T-helper 2 cell (primary cell): ENCODE measurements at places on chromosomes 3 and 15.

DNA sequence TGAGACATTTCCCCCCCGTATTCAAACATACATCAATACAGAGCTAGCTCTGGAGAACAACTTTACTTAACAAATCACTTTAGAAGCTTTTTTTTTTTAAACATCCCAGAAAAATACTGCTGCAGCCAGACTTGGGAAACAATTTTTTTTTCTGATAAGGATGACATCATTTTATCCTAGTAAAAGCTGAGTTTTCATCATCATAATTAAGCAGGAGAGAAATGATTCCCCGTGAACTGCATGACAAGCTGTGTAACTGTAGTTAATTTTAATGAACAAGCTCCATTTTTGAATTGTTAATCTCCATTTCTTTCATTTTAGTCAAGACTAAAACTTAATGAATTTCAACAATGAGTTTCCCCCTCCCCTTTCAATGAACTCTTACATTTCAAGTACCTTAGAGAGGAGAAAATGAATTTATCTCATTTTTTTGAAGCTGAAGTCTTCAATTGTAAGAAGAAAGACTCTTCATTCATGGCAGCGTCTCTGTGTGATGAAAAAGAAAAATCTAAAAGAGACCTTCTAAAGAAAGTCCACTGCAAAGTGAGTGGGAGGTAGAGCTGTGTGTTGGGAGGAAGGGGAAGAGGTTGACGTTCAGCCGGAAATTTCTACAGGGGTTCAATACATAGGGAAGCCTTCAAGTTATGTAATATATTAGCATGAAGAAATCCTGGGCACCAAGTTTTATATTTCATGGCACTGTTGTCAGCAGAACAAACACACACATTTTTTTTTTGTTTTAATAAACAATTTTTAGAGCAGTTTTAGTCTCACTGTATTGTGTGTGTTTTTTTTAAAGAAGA, 31.7 kb downstream of the HES1 start:
- no peak for DNase-seq

- DNase-seq, result no peak
Measured at GRCh38 chr3:127990051-127990450, 62.2 kb upstream of the SEC61A1 start.

DNA sequence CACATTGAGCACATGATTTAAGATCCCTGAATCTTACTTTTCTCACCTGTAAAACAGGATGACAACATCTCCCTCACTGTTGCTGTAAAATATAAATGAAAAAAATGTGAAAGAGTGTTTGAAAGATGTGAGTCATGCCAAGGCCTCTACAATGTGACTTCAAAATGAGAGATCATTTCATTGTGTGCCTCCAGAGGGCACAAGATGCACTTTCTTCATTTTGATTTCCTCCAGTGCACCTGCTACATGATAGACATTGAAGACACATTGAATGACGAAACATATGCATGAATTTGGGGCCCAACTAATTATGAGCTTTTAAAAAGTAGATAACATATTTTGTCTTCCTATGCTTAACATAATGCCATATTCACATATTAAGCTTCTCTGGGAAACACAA, 170.3 kb downstream of the MOBP start:
- no peak for DNase-seq

DNA sequence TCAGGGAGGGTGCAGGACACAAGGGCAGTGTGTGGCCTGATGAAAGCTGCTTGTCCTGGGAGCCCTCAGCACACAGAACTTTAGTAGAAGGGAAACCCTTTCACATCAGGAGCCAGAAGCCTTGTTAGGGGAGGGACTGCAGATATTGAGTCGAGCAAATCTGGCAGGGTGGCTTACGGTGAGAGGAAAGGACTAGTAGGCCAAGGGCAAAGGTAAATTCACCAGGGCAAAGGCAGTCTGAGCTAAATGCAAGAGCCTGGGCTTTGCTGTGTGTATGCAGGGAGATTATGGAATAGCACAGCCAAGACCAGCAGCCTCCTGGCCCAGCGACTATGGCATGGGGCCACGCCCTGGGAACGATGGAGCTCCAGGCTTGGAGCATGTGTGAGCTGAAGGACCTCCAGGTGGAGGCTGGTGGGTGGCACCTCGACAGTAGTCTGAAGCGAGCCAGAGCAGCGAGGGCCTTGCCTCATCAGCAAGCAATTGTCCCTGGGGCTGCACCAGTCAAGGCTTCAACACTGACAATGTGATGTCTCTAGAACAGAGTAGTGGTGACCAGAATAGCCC, 76.1 kb downstream of the CCR1 start:
- no peak for DNase-seq

GRCh38 chr3:157166561-157166960, 6.6 kb upstream of the CCNL1 start:
- DNase-seq, result no peak

DNA sequence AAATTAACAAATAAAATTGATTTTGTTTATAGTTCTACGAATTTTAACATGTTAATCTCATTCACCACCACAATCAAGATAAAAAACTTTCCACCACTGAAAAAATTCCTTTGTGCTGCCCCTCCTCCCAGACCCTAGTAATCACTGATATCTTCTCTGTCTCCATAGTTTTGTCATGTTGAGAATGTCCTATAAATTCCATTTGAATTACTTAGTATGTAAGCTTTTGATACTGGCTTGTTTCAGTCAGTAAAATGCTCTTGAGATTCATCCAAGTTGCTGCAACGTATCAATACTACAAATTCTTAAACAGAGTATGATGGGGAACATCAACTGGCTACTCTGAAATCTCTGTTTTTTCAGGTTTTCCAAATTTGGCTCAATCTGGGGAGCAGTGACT, 129.6 kb downstream of the CTNNB1 start:
- no peak for DNase-seq

DNA sequence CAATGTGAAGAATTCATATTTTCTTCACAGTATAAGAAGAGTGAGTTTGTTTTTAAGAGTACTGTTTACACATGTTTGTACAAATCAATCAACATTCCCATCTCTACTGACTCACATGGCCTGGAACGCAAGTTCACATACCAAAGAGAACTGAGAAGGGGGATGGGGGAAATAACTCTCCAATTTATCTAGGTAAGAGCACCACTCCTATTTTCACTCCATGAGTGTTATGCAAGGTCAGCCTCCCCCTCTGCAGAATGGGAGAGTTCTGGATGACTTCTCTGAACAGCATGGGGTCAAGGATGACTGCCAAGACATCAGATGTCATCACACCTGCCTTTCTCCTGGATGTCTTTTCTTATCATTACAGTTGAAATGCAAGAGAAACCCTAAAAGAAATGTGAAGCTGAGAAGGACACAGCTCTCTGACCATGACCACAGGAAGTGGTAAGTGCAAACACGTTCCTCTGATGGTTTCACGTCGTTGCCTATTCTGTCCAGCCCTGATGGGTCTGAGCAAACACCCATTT, 95.2 kb downstream of the SEMA6D start:
- no peak for DNase-seq

- DNase-seq, result no peak
Measured at GRCh38 chr3:4838621-4839022, 140.6 kb upstream of the BHLHE40 start.

DNA sequence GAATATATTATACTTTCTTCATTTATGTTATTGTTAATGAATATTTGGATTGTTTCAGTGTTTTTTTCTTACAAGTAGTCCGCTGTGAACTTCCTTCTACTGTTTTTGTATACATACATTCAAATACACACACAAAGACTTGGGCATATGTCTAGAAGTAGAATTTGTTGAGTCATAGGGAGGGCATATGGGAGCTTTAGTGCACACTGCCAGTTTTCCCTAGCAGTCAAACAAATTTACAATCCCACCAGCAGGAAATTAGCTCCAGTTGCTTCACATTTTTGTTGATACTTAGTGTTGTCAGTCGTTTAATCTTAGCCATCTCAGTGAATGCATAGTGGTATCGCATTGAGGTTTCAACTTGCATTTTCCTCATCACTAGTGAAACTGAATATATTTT, 492.3 kb downstream of the DIPK2A start:
- no peak for DNase-seq

GRCh38 chr3:78670094-78670493, 1097.7 kb downstream of the ROBO1 start:
- no peak for DNase-seq

- DNase-seq, result no peak
Measured at GRCh38 chr15:27573805-27574485, 525.2 kb downstream of the OCA2 start.

DNA sequence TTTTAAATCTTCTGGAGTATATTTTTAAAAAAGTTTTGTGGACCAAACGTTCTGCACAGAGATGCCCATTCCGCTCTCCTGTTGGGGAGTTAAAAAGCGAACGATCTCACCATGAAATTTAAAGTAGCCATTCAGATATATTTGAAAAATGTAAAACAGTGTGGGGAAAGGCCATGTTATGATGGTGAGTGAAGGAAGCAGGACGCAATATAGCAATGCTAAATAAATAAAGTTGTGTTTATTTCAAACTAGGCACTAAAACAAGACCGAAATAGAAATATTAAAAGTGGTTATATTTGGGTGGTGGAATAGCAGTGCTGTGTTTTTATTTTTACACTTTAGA, 327 bp upstream of the CCDC13 start:
- DNase-seq, result no peak

DNA sequence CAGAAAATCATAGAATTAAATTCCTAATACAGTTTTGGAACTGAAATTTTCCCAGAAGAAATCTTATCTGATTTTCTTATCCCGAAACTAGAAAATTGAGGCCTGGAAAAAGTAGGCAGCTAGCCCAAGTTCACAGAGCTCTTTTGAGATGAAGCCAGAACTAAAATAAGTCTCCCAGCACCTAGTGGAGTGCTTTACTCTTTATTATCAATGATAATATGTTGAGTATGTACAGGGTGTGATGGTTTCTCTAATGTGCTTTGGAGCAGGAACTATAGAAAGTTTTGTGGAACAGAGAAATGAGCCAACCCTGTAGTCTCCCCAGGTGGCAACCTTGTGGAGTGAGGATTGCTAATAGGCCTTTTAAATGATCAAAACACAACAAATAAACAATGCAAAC, 30.3 kb upstream of the BCL6 start:
- no peak for DNase-seq

- no peak for DNase-seq
Measured at GRCh38 chr15:99122831-99123712, 18.2 kb downstream of the SYNM start.

- no peak for DNase-seq
Measured at GRCh38 chr15:92407916-92408315, 14.2 kb downstream of the ST8SIA2 start.

DNA sequence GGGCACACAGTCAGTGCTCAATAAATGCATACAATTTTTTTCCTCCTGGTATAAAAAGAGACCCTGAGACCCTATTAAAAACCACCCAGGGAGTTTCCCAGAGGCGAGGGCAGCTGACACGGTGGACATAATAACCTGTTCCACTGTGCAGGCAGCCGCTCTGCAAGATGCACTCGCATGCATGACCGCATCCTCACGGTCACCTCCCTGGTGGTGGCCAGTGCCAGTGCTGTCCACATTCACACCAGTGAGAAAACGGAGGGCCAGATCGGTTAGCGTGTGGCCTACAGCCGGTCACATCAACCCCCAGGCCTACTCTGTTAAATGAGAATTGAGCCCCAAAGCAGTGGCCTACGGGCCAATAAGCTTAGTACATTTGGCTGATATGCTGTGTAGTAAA, 24.8 kb downstream of the SH3BP5 start:
- no peak for DNase-seq

DNA sequence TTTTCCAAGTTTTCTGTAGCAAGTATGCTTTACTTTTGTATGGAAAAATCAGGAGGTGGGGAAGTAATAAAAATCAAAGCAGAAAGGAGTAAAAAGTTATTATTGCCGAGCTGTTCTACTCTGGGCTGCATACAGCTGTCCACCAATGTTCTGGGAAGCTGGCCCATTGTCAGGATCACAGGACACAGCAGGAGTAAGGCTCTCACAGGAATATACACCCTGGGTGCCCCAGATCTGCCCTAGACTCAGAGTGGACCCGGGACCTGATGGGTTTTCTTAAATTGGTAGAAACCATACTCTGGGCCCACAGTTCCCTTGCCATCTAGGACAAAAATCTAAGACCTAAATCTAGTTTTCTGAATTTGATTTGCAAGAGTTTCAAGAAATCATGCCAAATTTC, 60.4 kb downstream of the TNIK start:
- DNase-seq, result no peak

DNA sequence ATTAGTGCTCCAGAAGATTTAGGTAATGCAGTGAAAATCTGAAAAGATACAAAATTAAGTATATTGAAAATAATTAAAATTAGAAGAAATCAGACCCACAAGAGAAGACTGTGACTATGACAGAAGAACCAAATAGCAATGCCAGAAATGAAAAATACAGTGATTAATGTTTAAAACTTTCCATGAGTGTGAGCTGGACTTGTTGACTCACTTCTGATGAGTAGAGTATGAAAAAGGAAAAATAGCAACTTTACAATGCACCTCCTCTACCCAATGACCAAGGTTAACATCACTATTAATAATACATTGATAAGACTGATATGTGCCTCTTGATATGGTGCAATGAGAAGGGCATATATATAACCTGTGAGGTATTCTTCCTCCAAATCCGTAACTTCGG, 39.3 kb upstream of the SLC22A13 start:
- DNase-seq, result no peak

DNA sequence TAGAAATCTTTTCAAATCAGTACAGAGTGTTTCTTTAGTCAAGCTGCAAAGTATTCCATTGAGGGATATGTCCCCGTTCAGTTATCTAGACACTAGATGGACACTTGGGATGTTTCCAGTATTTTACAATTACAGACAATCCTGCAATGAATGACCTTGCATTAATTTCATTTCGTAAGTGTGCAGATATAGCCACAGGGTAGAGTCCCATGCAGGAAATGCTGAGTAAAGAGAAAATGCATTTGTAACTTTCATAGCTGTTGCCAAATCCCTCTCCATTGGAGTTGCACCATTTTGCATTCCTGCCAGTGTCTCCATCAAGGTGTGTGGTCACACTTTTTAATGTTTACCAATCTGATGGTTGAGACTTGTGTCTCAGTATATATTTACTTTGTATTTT, 92.5 kb downstream of the LIPC start:
- no peak for DNase-seq

DNA sequence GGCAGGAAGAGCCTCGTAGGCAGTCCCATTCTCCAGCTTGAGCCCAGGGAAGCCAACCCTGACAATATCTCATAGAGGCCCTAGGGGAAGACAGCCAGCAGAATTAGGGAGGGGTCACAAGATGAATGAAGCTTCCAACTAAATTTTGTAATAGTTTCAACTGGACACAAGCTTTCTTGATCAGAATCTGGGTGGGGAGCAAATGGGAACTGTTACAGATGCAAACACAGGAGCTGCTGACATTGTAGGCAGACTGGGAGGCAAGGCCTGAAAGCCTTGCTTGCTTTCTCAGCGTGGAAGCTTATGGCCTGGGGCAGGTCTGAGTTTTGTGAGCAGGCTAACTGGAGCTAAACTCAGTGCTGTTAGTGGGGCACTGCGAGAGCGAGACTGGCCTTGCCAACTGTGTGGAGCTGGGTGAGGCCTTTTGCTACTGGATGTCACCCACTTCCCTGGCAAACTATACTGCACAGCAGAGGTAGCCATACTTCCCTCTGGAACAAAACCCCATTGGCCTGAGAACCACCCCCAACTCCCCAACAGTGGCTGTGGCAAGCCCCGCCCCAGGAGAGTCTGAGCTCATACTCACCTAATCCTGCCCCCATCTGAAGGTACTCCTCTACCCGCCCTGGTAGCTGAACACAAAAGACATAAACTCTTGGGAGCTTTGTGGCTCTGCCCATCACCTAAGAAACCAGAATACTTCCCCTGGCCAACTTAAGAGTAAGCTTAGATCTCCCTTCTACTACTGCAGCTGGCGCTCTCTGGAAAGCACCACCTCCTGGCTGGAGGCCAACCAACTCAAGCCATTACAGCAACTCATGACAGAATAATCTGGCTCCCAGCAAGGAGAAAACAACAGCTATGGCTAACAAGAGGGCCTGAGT, 42.9 kb downstream of the CFAP20DC start:
- DNase-seq, result no peak
